ENCODE measurements at places on chromosomes 16 and 17. TPM values are rescaled to one million over a fixed set of nuclear protein-coding genes. Genes with fewer than 3 reads are reported as not detected.

Gene TBC1D16
- 0.20 TPM for total RNA-seq

Gene MT4
- total RNA-seq, result not detected

Gene APOBR
- total RNA-seq, result 4.3 TPM

DNA sequence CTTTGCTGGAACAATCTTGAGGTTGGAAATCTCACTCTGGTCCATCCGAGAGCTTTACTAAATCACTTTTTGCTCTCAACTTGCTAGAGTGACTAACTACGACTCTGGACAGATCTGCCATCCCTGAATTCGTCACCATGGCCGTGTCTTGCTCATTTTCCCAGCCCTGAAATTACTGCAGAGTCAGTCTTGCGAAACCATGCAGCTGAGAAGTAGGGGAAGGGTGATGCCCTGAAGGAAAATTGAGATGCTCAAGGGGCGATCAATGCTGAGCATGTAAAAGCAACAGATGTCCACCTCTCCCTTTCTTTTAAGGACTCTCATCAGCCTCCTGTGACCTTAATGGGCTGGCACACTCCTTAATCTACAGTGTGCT, 18.8 kb downstream of the PCTP start:
- H3K36me3 ChIP-seq, result peaks cover 63% of the 10 kb centered on the region
- no peak overlapping the region for H3K4me3 ChIP-seq
- H3K4me1 ChIP-seq, result no peaks in the 10 kb centered on the region
- H3K27ac ChIP-seq, result no peak overlapping the region
- DNase-seq, result no peak

GRCh38 chr16:57471852-57472664, 9.6 kb downstream of the POLR2C start:
- no peak overlapping the region for H3K27ac ChIP-seq
- no peak for DNase-seq
- peaks cover 69% of the 10 kb centered on the region for H3K36me3 ChIP-seq
- no peaks in the 10 kb centered on the region for H3K27me3 ChIP-seq

- no peak overlapping the region for H3K4me3 ChIP-seq
- H3K36me3 ChIP-seq, result peaks cover 4% of the 10 kb centered on the region
- DNase-seq, result peak; percentile 60
- peak overlapping the region; percentile 60 for H3K27ac ChIP-seq
Measured at GRCh38 chr17:82118815-82119380, 20.9 kb upstream of the FASN start.

- peak overlapping the region; percentile 65 for H3K27ac ChIP-seq
- peak overlapping the region; percentile 67 for H3K4me3 ChIP-seq
- no peak for DNase-seq
- H3K27me3 ChIP-seq, result no peaks in the 10 kb centered on the region
Measured at GRCh38 chr16:90020260-90020837, 1.1 kb upstream of the DBNDD1 start.

DNA sequence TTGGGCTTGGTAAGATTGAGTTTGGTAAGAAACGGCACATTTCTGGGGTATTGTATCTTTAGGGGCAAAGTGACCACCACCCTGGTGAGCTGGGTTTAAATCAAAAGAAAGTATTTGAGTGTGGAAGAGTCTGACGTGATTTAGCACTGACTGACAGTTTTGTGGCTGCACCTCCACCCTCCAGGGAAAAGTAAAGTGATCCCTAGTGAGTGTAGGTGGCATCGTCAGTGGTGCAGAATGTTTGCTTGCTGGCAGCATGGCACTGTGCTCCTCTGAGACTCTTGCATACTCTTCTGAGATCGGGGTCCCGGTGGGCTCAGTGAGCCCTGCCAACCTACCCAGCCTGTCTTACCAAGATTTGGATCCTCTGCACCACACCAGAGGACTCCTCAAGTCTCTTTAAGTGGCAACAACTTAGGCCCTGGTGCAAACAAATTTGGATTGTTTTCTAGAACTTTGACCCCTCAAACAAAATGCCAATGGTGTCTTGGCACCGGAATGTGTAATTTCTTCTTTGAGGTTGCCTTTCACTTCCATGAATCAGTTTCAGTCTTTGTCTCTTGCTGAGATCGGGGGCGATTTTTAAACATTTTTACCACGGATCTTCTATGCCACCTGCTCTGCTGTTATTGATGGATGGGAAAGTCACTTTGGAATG, 2.8 kb downstream of the PRKCB start:
- peak overlapping the region; percentile 87 for H3K4me3 ChIP-seq
- no peaks in the 10 kb centered on the region for H3K27me3 ChIP-seq
- no peak overlapping the region for H3K27ac ChIP-seq
- H3K36me3 ChIP-seq, result peaks cover 55% of the 10 kb centered on the region
- no peak for DNase-seq

GRCh38 chr17:13788385-13788784, 186.7 kb upstream of the HS3ST3A1 start:
- H3K4me3 ChIP-seq, result no peak overlapping the region
- H3K27me3 ChIP-seq, result no peaks in the 10 kb centered on the region
- no peaks in the 10 kb centered on the region for H3K36me3 ChIP-seq
- DNase-seq, result no peak
- H3K4me1 ChIP-seq, result no peaks in the 10 kb centered on the region

- H3K27ac ChIP-seq, result peak overlapping the region; percentile 2
- DNase-seq, result no peak
- peak overlapping the region; percentile 66 for H3K4me3 ChIP-seq
- H3K4me1 ChIP-seq, result peaks cover 14% of the 10 kb centered on the region
- H3K27me3 ChIP-seq, result no peaks in the 10 kb centered on the region
Measured at GRCh38 chr16:67326115-67326471, 448 bp downstream of the KCTD19 start.

GRCh38 chr16:66603537-66604375, 748 bp upstream of the CMTM3 start:
- H3K27me3 ChIP-seq, result no peaks in the 10 kb centered on the region
- H3K4me3 ChIP-seq, result peak overlapping the region; percentile 91
- H3K36me3 ChIP-seq, result peaks cover 14% of the 10 kb centered on the region
- H3K4me1 ChIP-seq, result peaks cover 22% of the 10 kb centered on the region

DNA sequence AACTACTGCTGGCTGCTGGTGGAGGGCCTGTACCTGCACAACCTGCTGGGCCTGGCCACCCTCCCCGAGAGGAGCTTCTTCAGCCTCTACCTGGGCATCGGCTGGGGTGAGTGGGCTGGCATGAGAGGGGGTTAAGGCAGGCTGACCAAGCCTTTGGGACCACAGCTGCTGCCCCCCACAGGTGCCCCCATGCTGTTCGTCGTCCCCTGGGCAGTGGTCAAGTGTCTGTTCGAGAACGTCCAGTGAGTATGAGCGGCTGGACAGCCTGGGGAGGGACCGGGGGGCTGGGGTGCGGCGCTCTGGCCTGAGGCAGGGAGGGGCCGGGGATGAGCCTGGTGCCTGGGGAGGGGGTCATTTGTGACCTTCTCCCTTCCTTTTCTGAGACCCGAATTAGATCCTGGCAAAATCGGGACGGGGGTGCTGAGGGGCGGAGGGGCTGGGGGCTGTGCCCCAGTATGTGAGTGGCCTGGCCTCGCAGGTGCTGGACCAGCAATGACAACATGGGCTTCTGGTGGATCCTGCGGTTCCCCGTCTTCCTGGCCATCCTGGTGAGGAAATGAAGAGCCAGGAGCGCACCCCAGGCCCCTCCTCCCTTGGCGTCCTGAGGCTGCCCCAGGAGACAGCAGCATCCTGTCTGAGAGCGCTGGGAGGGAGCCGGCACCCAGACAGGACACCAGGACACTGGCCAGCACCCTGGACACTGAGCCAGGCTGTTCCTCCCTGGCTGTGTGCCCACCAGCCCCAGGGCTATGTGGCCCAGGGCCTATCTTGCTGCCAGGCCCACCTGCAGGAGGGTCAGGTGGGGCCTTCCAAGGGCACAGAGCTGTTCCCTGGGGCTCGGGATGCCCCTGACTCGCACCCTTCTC, 8.0 kb downstream of the GCGR start:
- H3K36me3 ChIP-seq, result no peaks in the 10 kb centered on the region
- peaks cover 9% of the 10 kb centered on the region for H3K27me3 ChIP-seq
- no peak for DNase-seq
- peaks cover 79% of the 10 kb centered on the region for H3K4me1 ChIP-seq
- no peak overlapping the region for H3K4me3 ChIP-seq

- no peak for DNase-seq
- H3K36me3 ChIP-seq, result no peaks in the 10 kb centered on the region
- no peak overlapping the region for H3K4me3 ChIP-seq
- H3K27ac ChIP-seq, result no peak overlapping the region
- H3K27me3 ChIP-seq, result no peaks in the 10 kb centered on the region
Measured at GRCh38 chr16:75865736-75866135, 139.4 kb upstream of the CPHXL start.

DNA sequence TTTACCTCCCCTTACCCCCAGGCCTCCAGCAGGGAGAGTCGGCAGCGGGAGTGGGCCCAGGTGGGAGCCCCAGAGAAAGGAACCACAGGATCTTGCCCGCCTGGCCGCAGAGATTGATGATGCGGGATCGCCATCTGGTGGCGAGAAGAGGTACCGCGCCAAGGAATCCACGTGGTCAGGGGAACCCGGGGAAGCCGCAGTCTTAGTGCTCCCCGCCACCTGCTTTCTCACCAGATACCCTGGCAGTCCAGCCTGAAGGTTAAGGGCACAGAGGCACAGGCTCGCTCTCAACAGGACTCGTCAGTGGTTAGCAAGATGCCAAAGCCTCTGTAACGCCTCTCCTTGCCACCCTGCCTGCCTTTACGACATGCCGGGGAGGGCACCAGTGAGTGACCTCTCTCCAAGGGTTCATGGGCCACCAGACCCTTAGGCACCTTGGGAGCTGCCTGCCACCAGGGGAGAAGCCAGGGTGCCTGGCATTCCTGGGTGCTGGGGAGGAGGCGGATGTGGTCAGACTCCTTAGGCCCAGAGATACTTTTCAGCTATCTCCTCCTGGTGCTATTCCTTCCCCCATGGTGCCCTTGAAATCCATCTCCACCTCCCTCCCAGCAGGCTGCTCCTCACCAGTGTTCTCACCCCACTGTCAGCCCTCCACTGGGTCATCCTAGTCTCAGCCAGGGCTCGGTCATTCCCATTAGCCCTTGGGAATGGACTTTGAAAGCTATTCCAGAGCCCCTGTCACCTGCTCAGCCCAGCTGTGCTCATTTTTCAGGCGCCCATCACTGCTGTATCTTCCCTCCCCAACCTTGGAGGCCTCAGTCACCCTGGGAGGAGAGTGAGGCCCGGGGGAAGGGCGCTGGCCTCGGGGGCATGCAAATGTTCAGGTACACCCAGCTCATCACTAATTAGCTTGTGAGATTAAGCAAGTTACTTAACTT, 5.5 kb upstream of the RHBDF2 start:
- H3K36me3 ChIP-seq, result no peaks in the 10 kb centered on the region
- DNase-seq, result peak; percentile 86
- H3K27me3 ChIP-seq, result no peaks in the 10 kb centered on the region
- H3K27ac ChIP-seq, result no peak overlapping the region
- peaks cover 17% of the 10 kb centered on the region for H3K4me1 ChIP-seq
- H3K4me3 ChIP-seq, result no peak overlapping the region

DNA sequence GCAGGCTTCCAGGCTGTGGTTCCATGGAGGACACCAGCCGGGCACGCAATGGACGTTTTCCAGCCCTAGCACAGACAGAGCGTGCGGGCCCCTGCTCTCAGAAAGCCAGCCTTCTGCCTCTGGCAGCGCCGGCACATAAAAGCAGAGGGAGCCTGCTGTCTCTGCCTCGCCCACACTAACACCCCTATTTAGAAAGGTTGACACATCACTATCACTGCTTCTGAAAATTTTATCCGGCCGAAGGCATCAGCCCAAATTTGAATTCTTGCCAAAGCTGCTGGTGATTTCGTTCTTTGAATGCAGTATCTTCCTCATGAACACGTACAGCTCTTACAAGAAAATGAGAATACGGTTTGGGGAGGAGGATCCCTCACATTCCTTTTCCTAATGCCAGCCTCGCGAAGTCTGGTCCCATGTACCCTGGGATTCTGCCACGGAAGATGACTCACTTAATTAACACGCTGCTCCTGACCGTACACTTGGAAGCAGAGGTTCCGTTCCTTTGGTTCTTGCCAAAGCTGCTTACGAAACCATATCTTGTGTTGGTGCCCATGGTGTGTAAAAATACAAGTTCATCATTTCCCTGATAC, 1.3 kb upstream of the RAB11FIP3 start:
- H3K4me1 ChIP-seq, result peaks cover 12% of the 10 kb centered on the region
- no peak overlapping the region for H3K27ac ChIP-seq
- H3K4me3 ChIP-seq, result no peak overlapping the region

GRCh38 chr16:30041841-30042240, 10.8 kb upstream of the TLCD3B start:
- H3K36me3 ChIP-seq, result no peaks in the 10 kb centered on the region
- H3K27me3 ChIP-seq, result peaks cover 8% of the 10 kb centered on the region
- no peak for DNase-seq
- no peak overlapping the region for H3K4me3 ChIP-seq
- no peak overlapping the region for H3K27ac ChIP-seq

All from K562 (cell line).